ENCODE measurements at places on chromosomes 12 and 14. TPM values are rescaled to one million over a fixed set of nuclear protein-coding genes. Genes with fewer than 3 reads are reported as not detected.
A peak's percentile ranks its signal among the peaks of the same experiment; 100 is the strongest.

GRCh38 chr12:109378569-109378968 lies 30.9 kb downstream of the MYO1H start:
- H3K4me3 ChIP-seq, result no peak overlapping the region
- no peak overlapping the region for H3K27ac ChIP-seq
- DNase-seq, result no peak
- no peaks in the 10 kb centered on the region for H3K36me3 ChIP-seq

- DNase-seq, result no peak
- no peaks in the 10 kb centered on the region for H3K27me3 ChIP-seq
- H3K4me1 ChIP-seq, result no peaks in the 10 kb centered on the region
Observed at GRCh38 chr12:109264943-109265650, 44.0 kb downstream of the FOXN4 start.

DNA sequence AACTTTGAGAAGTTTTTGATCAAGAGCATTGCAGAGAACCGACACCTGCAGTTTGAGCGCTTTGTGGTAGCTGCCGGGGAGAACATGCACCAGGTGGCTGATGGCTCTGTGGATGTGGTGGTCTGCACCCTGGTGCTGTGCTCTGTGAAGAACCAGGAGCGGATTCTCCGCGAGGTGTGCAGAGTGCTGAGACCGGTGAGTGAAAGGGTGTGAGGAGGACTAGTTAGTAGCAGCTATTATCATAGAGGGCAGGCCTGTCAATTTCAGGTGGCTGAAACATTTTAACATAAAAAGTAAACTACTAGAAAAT lies 27.0 kb upstream of the HIGD1C start:
- H3K27me3 ChIP-seq, result no peaks in the 10 kb centered on the region
- peaks cover 23% of the 10 kb centered on the region for H3K4me1 ChIP-seq
- no peaks in the 10 kb centered on the region for H3K36me3 ChIP-seq
- H3K4me3 ChIP-seq, result peak overlapping the region; percentile 81
- no peak for DNase-seq
- peak overlapping the region; percentile 93 for H3K27ac ChIP-seq

DNA sequence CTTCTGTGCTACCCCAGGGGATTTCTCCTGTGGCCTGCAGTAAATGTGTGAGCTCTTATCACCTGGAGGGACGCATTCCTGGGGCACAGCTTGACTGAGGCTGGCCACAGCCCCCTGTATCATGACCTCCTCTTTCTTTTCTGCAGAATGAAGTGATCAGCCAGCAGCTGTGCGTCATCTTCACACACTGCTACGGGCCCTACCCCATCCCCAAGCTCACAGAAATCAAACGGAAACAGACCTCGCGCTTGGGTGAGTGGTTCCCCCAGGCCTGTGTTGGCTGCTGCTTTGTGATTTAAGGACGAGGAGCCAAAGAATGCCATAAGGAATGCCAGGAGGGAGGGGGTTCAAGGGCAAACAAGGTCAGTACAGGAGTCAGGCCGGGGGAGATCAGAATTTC lies 50.5 kb upstream of the PWP1 start:
- H3K36me3 ChIP-seq, result no peaks in the 10 kb centered on the region
- no peak overlapping the region for H3K4me3 ChIP-seq
- H3K27ac ChIP-seq, result no peak overlapping the region

JPH4 gene
- 1.7 TPM for total RNA-seq

MYO1H gene
- not detected for total RNA-seq

- H3K36me3 ChIP-seq, result no peaks in the 10 kb centered on the region
- peak; percentile 13 for DNase-seq
- no peak overlapping the region for H3K4me3 ChIP-seq
- H3K4me1 ChIP-seq, result no peaks in the 10 kb centered on the region
Observed at GRCh38 chr12:77133566-77133965, 68.2 kb upstream of the E2F7 start.

- H3K4me3 ChIP-seq, result no peak overlapping the region
- DNase-seq, result no peak
- H3K27me3 ChIP-seq, result no peaks in the 10 kb centered on the region
Observed at GRCh38 chr12:18332173-18332572, 70.9 kb downstream of the PIK3C2G start.

TMEM132D gene
- total RNA-seq, result under 0.01 TPM

TCL1A gene
- total RNA-seq, result not detected

- H3K27ac ChIP-seq, result no peak overlapping the region
- H3K4me3 ChIP-seq, result no peak overlapping the region
- no peak for DNase-seq
Observed at GRCh38 chr14:28488684-28489083, 277.9 kb upstream of the FOXG1 start.

GRCh38 chr14:68449561-68450181 lies 343.2 kb downstream of the ZFP36L1 start:
- H3K27ac ChIP-seq, result peak overlapping the region; percentile 57
- no peaks in the 10 kb centered on the region for H3K27me3 ChIP-seq
- no peaks in the 10 kb centered on the region for H3K36me3 ChIP-seq
- H3K4me3 ChIP-seq, result no peak overlapping the region
- no peak for DNase-seq

DNA sequence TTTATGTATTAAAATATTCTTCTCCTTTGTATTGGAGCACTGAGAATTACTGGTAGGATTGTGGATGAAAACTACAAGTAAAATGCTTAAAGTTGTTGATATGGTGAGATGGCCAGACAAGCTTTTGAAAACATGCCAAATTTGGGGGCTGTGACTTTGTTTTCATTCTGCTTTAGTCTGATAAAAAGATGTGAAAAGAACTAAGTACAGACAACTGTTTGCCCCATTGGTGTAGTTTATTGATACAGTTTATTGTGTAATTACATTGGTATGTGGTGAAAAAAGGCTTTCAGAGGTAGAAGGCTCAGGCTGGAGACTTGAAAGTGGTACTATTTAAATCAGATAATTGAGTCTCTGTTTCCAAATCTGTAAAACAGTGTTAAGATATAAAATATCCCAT lies 746.8 kb downstream of the DIO2 start:
- no peak overlapping the region for H3K4me3 ChIP-seq
- DNase-seq, result no peak

DNA sequence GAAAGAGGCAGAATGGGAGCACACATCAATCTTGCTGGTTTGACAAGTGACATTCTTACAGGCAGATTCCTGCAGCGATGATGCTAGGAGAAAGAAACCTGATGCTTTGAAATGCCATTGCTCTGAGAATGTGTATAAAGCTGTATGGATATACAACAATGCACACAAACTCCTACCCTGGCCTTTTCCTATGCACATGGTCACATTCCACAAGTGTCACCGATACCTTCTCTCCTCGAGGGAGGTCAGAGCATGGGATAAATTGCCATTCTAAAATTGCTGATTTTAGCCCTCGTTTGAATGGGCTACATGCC lies 11.9 kb downstream of the FGF6 start:
- no peaks in the 10 kb centered on the region for H3K27me3 ChIP-seq
- no peak for DNase-seq
- no peaks in the 10 kb centered on the region for H3K36me3 ChIP-seq
- H3K27ac ChIP-seq, result no peak overlapping the region
- no peak overlapping the region for H3K4me3 ChIP-seq
- H3K4me1 ChIP-seq, result no peaks in the 10 kb centered on the region

E2F7 gene
- not detected for total RNA-seq

DNA sequence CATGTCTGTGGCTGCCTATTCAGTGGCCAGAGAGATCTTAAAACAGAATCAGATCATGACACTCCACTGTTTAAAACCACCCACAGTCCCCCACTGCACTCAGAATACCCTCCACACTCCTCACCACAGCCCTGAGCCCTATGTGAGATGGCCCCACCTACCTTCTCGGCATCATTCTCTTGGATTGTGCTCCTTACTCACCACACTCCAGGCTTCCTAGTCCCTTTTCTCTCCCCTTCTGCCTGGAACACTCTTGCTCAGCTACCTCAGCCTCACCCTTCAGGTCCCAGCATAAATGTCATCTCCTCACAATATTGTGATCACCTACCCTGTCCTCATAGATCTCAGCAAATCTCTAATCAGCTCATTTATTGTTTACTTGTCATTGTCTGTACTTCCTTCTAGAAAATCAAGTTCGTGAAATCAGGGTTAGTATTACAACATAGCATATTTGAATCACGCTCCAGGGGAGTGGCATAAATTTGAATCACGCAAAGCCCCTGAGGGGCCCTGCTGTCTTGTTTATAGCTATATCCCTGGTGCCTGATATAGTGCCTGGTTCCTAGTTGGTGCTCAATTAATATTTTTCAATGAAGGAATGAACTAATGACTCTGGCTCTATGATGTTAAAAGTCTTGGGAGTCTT lies 42.8 kb downstream of the SLC35F4 start:
- no peak for DNase-seq
- H3K27ac ChIP-seq, result no peak overlapping the region
- no peaks in the 10 kb centered on the region for H3K36me3 ChIP-seq
- H3K27me3 ChIP-seq, result no peaks in the 10 kb centered on the region
- no peak overlapping the region for H3K4me3 ChIP-seq

- H3K27me3 ChIP-seq, result no peaks in the 10 kb centered on the region
- peaks cover 86% of the 10 kb centered on the region for H3K4me1 ChIP-seq
- H3K4me3 ChIP-seq, result no peak overlapping the region
- DNase-seq, result no peak
- no peaks in the 10 kb centered on the region for H3K36me3 ChIP-seq
- peak overlapping the region; percentile 21 for H3K27ac ChIP-seq
Observed at GRCh38 chr14:105326891-105327694, 12.5 kb downstream of the PACS2 start.

GRCh38 chr12:48296586-48297282 lies 54.0 kb downstream of the ZNF641 start:
- peak; percentile 21 for DNase-seq
- H3K4me1 ChIP-seq, result no peaks in the 10 kb centered on the region
- H3K4me3 ChIP-seq, result peak overlapping the region; percentile 45
- H3K27ac ChIP-seq, result no peak overlapping the region

TGM1 gene
- 53.5 TPM for total RNA-seq

- DNase-seq, result no peak
- no peak overlapping the region for H3K4me3 ChIP-seq
- H3K36me3 ChIP-seq, result no peaks in the 10 kb centered on the region
- no peak overlapping the region for H3K27ac ChIP-seq
- no peaks in the 10 kb centered on the region for H3K27me3 ChIP-seq
Observed at GRCh38 chr12:41981013-41981412, 163.7 kb downstream of the GXYLT1 start.

DNA sequence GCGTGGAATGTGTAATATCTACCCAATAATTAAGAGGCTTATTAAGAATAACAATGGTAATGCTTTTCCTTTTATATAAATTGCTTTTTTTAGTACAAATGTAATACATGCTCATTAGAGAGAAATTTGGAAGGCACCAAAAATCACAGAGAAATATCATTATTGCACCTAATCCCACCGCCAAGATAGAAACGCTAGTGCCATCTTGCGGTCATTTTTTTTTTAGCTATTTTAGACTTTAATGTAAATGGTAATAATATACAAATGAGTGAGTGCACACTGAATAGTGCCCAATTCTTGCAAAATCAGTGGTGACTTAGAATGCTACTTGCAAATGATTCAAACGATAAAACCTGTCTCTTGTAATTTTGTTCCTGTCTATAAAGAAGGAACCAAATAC lies 576.8 kb upstream of the TMEM132C start:
- no peak overlapping the region for H3K4me3 ChIP-seq
- H3K36me3 ChIP-seq, result no peaks in the 10 kb centered on the region
- H3K27me3 ChIP-seq, result no peaks in the 10 kb centered on the region
- no peak for DNase-seq

GRCh38 chr14:20487396-20487725 lies 18.0 kb upstream of the RNASE10 start:
- no peak overlapping the region for H3K27ac ChIP-seq
- no peak for DNase-seq
- H3K27me3 ChIP-seq, result no peaks in the 10 kb centered on the region
- no peaks in the 10 kb centered on the region for H3K36me3 ChIP-seq

DNA sequence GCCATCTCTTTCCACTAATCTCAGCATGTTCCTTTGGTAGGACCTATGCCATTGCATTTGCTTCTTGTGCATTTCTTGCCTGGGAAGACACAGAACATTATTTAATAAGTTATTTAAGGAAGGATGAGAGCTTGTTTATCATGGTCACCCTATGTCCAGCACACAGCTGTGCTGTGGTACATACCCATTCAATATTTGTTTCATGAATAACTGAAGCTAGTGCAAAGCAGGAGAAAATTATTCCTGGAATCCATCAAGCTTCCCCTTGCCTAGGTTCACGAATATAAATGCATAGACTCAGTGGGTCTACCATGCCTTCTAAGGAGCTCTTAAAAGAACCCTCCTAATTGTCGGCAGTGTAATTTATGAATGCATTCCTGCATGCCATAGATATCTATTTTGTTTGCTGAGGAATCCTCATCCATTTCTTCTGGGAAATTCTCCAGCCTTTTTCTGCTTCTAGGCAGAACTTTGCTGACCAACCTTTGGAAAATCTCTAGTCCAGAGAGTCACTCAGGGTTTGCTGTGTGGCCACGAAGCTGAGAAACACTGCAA lies 599.8 kb upstream of the TMEM132C start:
- DNase-seq, result no peak
- no peak overlapping the region for H3K4me3 ChIP-seq
- no peak overlapping the region for H3K27ac ChIP-seq

EIF2S3B gene
- total RNA-seq, result not detected

PRH2 gene
- total RNA-seq, result 2.0 TPM

DNA sequence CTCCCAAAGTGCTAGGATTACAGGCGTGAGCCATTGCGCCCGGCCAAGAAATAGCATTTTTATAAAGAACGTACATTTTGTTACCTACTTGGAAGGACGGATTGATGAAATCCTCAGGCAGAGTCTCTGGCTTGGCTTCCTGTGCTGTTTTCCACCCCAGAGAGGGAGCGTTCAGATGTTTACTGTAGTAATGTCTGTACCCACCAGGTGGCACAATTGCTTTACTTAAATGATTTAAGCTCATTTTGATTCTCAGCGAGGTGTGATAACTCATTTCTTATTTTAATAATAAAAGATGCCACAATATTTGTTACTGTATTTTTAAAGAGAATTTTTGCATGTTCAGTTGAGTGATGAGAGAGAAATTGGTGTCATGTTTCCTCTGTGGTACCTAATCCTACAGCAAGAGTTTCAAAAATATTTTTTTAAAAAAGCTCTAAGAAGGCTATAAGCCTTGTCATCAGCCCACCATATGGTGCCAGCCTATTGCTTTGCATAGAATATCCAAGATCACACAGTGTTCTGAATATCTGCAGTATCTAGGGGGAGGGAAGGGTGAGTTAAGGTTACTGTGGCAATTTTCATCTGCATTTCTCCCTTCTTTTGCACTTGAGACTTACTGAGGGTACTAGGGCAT lies 82.6 kb upstream of the TRAF3 start:
- H3K27ac ChIP-seq, result peak overlapping the region; percentile 31
- H3K4me1 ChIP-seq, result peaks cover 7% of the 10 kb centered on the region
- H3K36me3 ChIP-seq, result no peaks in the 10 kb centered on the region
- no peak overlapping the region for H3K4me3 ChIP-seq
- H3K27me3 ChIP-seq, result no peaks in the 10 kb centered on the region
- peak; percentile 93 for DNase-seq
